ENCODE measurements at places on chromosomes 12 and 14.

DNA sequence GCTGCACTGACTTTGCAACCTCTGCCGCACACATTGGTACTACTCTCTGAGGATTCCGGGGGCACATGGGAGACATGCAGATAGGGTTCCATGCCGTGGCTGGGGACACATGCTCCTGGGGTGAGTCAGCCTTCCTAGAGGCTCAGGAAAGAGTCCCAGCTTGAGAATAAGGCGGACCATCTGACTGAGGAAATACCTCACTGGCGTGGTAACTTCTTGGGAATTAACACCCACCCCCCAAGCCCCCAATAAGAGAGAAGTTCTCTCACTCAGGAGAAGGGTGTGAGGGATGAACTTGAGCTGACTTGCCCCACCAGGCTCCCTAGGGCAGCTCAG is 23.2 kb downstream of the PLXNC1 start:
- no peak for DNase-seq

DNA sequence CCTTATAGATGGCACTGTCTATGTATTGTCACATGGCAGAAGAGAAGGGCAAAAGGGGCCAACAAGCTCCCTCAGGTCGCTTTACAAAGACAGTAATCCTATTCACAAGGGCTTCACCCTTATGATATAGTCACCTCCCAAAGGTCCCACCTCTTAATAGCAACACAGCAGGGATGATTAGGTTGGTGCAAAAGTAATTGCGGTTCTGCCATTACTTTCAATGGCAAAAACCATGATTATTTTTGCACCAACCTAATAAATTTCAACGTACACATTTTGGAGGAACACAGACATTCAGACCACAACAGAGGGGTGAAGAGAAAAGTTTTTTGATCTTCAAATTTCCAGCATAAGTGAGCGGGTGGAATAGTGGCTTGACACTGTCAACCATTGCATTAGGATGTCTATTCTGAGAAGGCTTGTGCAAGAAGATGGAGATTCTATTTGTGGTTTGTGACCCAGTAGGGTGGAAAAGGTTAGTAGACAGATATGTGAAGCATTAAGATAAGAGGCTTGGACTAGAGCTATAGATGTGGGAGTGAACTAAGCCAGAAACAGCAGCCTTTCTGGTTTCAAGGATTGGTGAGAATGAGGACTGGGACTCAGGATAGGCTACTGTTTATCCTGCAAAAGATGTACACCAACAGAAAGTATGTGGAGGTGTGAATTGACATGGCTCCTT is 75.5 kb upstream of the CPSF6 start:
- no peak for DNase-seq

- DNase-seq = no peak
These were observed 8.3 kb downstream of the KRT80 start for GRCh38 chr12:52183544-52183910.

GRCh38 chr12:20374795-20375194 is 6.5 kb downstream of the PDE3A start:
- no peak for DNase-seq

- no peak for DNase-seq
These were observed 29.0 kb upstream of the PLEKHG7 start for GRCh38 chr12:92673756-92674155.

DNA sequence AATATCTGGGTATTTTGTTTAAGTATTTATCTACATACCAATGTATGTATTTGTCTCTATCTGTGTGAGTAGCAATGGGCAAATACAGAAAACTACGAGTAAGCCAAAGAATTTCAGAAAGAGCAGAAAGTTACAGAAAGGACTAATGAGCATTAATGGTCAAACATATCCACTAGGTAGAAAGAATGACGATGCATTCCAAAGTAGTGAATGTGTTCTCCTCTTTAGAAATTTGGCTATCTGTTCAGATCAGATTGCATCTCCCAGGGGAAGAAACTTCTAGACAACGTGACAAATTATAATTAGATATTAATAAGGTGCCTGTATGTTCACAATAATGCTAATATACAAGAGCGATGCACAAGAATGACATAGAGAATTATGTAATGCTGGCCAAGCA is 194.5 kb upstream of the GZMB start:
- DNase-seq = no peak

- DNase-seq = no peak
These were observed 4.8 kb downstream of the DGKA start for GRCh38 chr12:55935738-55936151.

DNA sequence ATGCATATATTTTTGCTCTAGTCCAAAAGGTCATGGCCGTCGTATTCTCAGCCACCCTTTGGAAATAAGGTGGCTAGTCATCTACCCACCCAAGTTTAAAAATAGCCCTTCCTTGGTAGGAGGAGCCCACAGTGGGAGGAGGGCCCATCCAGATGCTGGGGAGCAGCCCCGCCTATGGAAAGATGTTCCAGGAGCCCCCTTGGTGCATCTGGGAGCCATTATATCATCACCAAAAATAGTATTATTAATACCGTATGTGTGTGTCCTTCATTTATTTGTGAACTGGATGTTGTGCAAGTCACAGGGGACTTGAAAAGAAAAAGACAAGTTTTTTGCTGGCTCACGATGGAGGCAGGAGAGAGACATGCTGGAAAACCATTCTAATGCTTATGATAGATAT is 34.0 kb downstream of the EMP1 start:
- DNase-seq = no peak

GRCh38 chr12:72677139-72677538 is 405.0 kb downstream of the TRHDE start:
- no peak for DNase-seq

GRCh38 chr12:47223848-47224213 is 144.1 kb upstream of the AMIGO2 start:
- no peak for DNase-seq

DNA sequence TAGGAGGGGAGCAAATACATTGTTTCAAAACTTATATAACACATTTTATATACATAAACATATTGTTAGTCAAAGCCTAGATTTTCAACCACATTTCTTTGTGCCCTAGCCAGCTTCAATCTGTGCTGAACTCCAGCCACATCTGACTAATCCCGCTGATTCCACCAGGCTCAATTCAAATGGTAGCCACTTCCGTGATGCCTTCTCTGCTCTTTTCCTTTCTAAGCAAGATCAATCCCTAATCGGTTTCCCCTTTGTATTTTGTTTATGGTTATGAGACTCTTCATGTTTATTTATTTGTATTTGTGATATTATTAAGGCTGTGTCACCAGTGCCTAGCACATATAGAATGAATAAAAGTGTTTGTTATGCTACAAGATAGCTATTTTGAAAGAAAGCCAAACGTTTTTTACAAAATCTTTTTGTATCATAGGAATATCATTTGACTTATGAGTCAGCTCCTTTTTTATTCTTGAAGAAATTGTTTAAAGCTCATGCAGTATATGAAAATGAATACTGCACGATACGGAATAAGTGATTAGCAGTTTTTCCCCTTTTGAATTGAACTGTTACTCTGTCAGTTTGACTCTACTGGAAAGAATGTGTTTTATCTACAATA is 110.2 kb downstream of the PLEKHA5 start:
- no peak for DNase-seq

GRCh38 chr14:74462993-74463392 is 30.1 kb downstream of the NPC2 start:
- no peak for DNase-seq

GRCh38 chr14:87199381-87199780 is 793.6 kb downstream of the GALC start:
- DNase-seq = peak; percentile 34

DNA sequence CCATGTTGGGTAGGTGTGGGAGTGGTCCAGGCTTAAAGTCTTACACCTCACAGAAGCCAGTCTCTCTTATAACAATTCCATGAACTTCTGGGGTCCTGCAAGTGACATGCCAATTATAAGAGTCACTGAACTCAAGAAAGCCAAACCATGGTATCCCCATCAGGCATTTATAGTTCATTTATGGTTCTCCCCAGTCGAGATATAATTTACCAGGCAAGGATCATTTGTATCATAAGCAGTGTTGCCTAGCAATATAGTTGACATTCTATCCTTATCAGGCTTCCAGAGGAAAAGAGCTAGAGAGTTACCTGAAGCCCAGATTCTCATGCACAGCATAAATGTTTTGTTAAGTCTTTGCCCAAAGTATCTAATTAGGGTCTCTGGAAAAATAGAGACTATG is 8.1 kb downstream of the JKAMP start:
- no peak for DNase-seq

GRCh38 chr14:89681086-89682018 is 264.3 kb upstream of the FOXN3 start:
- DNase-seq = no peak

DNA sequence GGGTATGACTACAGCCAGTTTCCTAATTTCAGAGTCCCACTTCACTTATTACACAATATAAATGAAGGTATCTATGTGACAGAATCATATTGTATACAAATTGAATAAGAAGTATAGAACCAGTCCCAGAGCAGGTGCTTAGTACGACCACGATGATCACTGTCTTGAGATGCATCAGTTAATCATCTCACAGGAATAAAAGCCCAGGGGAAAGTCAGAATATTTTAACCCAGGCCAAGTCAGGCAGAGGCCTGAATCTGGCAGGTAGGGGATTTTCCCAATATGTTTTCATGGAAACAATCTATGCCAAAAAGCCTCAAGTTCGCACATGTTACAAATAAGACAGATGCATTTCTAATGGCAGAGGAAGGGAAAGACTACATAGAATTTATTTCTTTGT is 758.4 kb downstream of the BCL11B start:
- DNase-seq = no peak

DNA sequence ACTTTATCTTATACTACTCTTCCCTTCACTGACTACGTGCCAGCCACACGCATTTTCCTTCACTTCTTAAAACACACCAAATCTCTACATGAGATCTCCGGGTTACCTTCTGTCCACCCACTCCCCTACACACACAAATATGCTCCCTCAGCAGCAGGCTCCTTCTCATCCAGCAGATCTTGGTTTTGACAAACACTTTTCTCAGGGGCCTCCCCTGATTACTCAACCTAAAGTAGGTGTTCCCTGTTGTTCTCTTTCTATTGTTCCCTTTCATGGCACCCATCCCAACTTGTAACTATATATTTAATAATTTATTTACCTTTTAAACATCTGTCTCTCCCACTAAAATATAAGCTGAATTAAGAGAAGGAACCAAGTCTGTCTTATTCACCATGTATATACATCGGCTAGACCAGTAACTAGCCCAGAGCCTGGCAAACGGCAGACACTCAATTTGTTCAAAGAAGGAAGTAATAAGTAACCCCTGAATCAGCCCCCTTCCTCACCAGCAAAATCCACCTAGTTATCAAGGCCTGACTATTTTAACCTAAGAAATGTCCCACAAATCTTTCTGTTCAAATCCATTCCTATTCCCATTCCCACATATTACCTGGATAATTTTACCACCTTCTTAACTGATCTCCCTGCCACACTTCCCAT is 2.7 kb downstream of the C2CD5 start:
- no peak for DNase-seq

- DNase-seq = no peak
These were observed 367.0 kb upstream of the ATP2B1 start for GRCh38 chr12:90075685-90076084.

DNA sequence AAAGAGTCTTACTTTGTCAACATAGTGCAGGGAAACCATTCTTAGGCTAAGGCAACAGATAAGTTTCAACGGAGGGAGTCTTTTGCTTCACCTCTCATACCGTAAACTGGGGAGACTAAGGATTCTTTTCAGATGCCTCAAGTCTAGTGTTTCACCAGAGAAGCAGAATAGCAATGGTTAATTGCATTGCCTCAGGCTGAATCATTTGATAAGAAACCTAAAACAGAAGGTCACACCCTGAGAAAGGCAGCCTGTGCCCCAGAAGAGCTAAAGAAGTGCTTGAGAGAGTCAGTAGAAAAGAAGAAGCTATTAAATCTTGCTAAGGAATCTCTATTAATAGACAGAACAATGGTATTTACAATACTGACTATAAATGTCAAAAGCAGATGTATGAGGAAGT is 21.8 kb upstream of the ATXN7L3B start:
- DNase-seq = no peak

GRCh38 chr14:93323600-93324174 is 9.1 kb downstream of the BTBD7 start:
- DNase-seq = no peak

GRCh38 chr12:124143726-124144125 is 151.2 kb upstream of the RFLNA start:
- DNase-seq = no peak

- no peak for DNase-seq
These were observed 68.6 kb downstream of the C12orf50 start for GRCh38 chr12:87960566-87960965.
